Stimulated activated memory B cell treated with anti-CD40 and anti-IgM and Interleukin-4, amounts not matched to agents 10 μg/mL and 1 μg/mL and 100 μg/mL, for 72 hours (primary cell): ENCODE measurements at places on chromosomes 5 and 9.

DNA sequence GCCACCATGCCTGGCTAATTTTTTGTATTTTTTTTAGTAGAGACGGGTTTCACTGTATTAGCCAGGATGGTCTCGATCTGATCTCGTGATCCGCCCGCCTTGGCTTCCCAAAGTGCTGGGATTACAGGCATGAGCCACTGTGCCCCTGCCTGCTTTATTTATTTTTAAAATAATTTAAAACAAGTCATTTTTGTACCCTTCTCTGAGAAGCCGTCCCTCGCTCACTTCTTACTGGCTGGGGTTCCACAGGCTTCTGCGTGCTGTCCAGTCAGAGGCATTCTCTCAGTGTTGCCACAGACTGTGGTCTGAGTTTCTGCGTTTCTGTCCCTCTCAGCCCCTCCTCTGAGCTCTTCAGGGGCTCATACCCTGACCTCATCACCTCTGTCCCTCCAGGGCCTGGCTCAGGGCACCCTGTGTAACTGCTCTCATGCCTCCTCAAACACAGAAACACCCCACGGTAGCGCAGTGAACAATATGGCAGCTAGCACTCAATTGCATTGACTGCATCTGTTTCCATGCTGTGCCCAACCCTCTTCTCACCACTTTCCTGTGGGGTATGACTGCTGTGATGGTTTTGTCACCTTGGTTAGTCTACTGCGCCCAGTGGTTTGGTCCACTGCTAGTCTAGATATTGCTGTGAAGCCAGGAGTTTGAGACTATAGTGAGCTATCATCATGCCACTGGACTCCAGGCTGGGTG, 44.3 kb upstream of the SH3PXD2B start:
- ATAC-seq: no peak

DNA sequence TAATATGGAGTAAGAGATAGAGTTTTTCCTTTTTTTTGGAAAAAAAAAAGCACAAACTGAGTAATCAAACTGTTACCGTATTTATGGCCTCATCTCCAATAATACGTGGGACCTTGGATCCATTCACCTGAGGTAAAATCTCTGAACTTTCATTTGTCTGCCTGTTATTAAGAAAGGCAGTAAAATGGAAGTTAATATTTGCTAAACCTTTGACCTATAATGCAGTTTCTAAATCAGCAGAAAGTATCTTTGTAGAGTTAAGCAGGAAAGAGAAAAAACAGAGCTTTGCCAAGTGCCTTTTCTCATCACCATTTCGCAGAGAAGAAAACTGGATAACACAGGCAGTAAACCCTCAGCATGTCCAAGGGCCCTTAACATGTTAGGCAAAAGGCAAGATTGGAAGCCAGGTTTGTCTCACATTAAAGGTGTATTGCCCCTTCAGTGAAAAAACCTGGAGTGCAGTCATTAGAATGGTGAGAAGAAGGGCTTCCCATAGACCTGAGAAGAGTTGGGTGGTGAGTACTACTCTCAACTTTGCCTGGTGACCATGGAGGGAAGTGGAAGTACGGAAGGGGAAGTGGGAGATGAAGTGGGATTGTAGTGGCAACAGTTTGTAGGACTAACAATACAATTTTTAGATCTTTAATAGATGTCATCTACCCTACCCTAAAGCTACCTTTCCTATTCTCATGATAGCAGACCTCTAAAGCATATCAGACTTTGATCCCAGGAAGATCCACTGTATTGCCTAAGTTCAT, 65.4 kb upstream of the GRAMD2B start:
- no peak for ATAC-seq

DNA sequence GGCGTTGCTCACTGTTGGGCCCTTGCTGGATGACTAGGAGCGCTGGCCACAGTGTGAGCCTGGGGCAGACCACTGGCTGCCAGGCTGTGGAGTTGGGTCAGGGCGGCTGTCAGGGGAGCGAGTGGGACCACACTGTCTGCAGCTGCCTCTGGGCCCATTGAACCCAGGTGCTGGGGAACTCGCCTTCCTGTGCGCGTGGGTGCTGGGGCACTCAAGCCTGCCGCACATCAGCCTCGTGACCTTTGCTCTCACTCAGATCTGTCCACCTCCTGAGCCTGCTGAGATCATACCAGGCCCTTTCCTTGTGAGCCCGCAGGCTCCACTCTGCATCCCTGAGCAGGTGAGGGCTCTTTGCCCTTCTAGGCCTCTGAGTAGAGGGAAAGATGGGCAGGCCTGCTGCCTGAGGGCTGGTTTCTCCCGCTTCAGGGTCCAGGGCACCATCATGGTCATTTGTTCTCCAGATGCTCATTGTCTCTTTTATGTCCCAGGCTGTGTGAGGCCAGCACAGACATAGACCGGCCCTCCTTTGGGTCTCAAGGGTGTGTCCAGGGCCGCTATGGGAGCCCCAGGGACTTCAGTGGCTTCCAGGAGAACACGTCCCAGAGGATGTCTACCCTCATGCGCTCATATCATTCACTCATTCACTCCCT, 26.5 kb downstream of the WNK2 start:
- ATAC-seq: no peak

- no peak for ATAC-seq
These were observed 81.6 kb upstream of the MRPS30 start for GRCh38 chr5:44727100-44727499.

DNA sequence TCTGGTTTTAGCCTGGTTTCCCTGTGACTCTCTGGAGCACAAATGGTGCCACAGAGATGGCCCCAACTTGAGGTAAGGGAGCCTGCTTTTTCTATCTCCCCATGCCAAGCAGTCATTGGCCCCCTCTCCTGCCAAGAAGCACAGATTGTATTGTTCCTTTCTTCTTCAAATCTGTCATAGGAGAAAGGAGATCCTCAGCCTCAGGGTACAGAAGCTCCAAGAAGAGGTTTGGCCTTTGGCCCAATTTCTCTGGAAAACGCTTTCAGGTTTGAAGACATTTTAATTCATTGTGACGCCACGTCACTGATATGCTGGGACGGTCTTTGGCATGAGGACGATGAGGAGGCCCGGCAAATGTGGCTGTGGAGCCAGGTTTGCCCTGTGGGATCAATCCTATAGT, 29.2 kb upstream of the PANK3 start:
- no peak for ATAC-seq

DNA sequence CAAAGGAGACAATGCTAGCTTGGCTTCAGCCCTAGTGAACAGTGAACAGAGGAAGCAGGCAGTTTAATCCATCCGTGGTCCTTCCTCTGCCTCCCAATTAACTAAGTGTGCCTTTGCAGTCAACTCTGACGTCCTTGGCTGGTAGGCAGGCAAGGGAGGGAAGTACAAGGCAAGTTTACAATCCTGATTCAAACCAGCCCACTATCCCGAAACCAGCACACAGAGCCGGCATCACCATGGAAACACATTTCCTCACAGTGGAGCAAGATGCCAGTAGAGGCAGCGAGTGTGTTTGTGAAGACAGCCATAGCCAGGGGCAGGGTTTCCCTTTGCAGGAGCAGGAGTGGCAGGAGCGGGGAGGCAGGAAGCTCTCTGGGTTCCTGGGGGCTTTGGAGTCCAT, 73.9 kb downstream of the GOLPH3 start:
- no peak for ATAC-seq
